ENCODE measurements at places on chromosomes 11 and 22.
A peak's percentile ranks its signal among the peaks of the same experiment; 100 is the strongest.

- no peak for ATAC-seq
These were observed 21.9 kb downstream of the ASCC2 start for GRCh38 chr22:29816128-29816527.

GRCh38 chr11:33731723-33732531, 4.3 kb downstream of the CD59 start:
- ATAC-seq: peak; percentile 78

- ATAC-seq: peak; percentile 74
These were observed 2.5 kb upstream of the SEPTIN3 start for GRCh38 chr22:41966607-41967240.

GRCh38 chr11:31337806-31338205, 31.7 kb downstream of the DCDC1 start:
- no peak for ATAC-seq

DNA sequence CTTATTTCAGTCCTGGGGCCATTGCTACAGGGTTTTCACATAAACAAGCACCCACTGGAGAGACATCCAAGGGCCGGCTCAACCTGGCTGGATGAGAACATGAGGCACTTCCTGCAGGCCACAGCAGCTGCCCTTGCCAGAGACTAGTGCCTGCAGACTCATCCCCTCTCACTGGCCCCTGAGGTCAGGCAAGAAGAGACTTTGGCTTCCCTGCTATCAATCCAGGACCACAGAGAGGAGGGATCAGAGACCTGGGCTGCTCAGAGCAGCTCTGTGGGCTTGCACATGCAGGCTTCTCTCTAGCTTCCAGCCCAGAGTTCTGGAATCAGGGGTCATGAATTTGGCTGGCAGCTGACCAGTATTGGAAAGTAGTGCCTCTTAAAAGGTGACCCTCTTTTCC, 79.5 kb downstream of the CABIN1 start:
- no peak for ATAC-seq

DNA sequence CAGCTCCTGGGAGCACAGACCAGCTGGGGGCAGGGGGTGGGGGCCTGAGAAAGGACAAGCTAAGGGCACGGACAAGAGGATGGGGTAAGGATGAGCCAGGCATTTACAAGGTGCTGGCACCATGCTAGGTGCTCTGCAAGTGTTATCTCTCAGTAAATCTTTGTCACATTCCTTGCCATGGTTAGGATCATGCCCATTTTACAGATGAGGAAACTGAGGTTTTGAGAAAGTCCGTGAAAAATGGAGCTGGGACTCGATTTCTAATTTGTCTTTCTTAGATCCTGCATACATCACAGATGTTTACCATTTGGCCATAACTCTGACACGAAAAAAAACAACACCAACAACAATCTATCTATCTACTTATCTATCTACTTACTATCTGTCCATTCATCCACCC, 429.7 kb downstream of the MIAT start:
- no peak for ATAC-seq

DNA sequence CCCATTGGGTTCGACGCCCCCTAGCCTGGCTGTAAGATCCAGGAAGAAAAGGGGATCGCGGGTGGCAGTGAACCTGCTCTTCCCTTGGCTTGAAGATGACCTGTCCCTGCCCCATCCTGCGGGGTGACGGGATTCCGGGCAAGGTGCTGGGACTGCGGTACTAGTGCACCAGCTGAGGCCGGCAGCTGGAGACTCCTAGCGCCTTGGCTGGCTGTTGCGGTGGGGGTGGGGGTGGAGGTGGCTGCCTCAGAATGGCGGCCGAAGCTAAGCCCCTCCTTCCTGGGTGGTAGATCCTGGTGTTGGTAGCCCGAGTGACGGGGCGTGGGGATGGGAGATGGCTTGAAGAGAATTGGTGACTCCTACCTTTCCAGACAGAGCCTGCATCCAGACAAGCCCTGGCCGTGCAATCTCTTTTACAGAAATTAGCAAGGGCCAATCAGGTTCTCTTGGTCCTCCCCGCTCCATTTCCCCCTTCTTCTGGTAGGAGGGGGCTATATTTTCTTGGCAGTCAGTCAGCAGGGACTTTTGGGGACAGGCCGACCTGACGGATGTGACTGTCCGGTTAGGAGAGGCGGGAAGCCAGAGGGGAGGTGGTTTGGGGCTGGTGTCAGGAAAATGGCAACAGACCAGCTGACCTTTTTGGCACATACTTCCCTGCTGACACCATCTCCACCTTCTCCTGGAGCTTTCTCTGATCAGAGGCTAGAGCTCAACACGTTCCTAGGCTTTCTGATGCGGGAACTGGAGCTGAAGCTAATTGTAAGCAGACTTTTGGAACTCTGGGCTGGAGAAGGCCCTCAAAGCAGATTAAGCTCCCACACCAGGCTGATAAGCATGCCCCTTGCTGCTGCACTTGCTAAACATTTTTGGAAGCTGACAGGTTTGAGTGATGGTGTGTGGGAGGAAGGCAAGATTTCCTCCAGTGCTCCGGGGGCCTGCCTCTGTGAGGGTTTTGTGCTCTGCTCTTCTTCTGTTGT, 2.0 kb downstream of the NAV2 start:
- no peak for ATAC-seq

DNA sequence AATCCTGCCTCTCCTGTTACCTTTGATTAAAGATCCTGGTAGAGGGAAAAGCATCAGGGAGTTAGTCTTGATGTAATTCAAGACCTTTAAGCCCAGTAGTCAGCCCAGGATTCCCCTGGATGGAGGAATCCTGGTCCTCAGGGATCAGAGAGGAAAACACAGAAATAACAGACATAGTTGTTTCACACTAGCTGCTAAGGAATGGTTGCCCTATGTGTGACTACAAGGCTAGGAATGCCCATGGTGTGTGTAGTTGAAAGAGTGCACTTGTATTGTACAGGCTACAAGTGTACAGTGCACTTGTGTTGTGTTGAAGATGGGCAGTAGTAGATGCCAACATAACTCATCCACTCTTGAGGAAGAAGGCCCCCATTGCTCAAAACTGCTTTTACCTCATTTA, 226.8 kb downstream of the AASDHPPT start:
- no peak for ATAC-seq

DNA sequence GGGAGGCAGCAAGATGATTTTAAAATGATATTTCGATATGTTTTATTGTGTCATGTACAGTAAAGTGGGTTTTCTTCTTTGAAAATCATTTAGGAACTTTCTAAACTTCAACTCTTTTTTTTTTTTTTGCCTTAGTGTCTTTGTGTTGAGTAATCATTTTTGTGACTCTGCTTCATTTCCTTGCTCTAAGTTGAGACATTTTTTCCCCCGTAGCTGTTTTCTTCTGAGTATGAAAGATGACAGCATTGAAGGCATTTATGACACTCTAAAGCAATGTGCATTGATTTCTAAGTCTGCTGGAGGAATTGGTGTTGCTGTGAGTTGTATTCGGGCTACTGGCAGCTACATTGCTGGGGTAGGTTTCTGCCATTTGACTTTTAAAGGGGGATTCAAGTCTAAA, 23.5 kb downstream of the RRM1 start:
- ATAC-seq: no peak

- peak; percentile 50 for ATAC-seq
These were observed 2.0 kb downstream of the MRGPRF start for GRCh38 chr11:69010964-69011623.

- no peak for ATAC-seq
These were observed 48.6 kb upstream of the UCP3 start for GRCh38 chr11:74057249-74058151.

DNA sequence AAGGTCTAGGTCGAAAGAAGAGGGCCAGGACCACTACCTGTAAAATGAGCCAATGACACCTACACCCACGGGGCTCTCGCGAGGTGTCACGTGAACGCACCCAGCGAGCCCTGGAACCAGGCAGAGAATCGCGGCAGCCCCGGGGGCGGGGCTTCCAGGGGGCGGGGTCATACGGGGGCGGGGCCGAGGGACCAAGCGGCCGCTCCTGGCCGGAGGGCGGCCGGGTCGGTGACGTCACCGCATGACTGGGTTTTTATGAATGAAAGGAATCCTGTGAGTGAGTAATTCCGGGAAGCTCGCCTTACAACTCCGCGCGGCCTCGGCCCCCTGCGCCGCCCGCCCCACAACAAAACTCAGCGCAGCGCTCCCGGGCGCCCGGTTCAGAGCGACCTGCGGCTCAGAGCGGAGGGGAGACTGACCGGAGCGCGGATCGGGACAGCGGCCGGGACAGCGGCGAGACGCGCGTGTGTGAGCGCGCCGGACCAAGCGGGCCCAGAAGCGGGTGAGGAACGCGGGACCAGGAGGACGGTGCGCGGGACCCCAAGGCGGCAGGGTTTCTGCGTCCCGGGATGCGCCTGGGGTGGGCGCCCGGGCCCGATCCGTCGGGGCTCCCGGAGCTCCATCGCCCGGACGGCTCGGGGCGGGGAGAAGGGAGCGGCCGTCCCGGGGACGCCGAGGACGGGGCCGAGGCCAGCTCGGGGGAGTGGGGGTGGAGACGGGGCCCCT, at the start of gene MAFF:
Gene MAFF, plus strand, starts transcription at position 284 of the 726 bp plus-strand sequence. CDS start 11,860 bp downstream, outside the sequence.
- peak; percentile 73 for ATAC-seq

- no peak for ATAC-seq
These were observed 244.2 kb downstream of the NTM start for GRCh38 chr11:131614631-131615030.

GRCh38 chr11:8060801-8061554, 20.0 kb upstream of the TUB start:
- ATAC-seq: no peak

GRCh38 chr11:48150213-48150612, 66.4 kb upstream of the OR4B1 start:
- ATAC-seq: no peak

DNA sequence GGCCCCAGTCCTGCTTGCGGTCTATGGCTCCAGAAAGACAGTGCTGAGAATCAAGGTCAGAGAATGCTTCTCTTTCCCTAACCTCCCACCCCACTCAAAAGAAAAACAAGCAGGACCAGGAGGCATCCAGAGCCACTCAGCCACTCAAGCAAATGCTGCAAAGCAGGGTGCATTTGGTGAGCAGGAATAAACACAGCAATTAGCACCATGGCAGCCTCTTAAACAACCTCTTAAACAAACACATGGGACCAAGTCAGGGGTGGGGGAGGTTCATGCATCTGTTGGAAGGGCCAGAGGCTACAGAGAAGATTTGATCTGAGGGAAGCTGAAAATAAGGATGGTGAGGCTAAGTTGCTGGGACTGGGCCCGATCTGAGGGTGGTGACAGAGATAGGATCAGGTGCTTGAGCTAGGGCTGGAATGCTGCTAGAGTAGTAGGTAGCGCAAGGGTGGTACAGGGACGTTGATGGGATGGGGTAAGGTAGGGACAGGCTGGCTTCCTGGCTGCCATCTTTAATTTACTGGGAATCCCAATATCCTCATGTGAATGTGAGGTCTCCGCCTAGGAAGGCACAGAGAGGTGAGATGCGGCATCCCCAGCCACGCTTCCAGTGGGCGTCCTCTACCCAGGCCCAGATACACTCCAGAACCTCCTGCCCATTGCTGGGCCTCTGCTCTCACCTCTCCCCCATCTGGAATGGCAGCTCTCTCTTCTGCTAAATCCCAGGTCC, 26.6 kb upstream of the LMO1 start:
- ATAC-seq: no peak

DNA sequence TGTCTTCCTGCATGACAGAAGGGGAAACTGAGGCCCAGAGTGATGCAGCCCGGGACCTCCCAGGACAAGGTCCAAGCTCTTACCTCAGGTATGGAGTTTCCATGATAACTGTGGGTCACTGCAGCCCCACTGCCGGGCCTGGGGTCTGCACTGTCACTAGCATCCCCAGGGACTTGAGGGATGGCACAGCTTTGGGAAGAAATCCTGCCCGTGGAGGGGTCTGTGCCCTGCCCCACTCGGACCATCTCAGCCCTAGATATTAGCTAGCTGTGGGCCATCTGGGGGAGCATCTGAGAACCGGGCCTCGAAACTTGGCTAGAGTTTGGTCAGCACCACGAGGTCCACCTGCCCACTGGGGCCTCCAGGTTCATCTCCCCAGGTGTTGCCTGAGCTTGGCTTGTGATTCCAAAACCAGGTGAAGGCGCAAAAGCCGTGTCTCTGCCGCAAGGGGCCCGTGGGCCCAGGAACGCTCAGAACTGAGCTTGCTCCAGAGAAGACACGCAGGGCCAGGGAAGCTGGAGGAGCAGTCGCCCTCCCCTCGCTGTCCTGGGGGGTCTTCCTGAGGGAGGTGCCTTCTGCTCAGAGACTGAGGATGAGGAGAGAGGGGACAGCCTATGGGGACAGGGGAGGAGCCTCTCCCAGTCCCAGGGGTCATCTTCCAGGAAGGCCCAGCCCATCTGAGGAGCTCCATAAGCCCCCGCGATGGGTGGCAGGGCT, 4.8 kb downstream of the LINC01488 start:
- no peak for ATAC-seq

- no peak for ATAC-seq
These were observed 44.5 kb downstream of the GALNT18 start for GRCh38 chr11:11577251-11577855.
